Pancreas (tissue), 10 donors: ENCODE measurements at places on chromosomes 12 and 14. TPM values are rescaled to one million over a fixed set of nuclear protein-coding genes. Genes with fewer than 3 reads are reported as not detected.

DNA sequence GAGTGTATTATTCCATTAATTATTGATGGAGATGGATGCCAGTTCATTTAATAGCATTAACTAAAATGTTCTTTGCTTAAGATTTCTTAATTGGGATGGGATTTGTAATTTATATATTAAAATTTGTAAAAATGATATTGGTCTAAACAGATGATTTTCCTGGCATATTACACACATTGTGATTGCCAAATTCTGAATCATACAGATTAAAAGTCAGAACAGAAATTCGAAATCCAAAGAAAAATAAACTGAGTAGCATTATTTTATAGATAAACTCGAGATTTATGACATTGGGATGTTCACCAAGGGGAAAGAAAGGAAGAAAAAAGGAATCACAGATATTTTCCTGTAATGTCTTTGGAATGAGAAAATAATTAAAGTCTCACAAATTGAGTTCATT, 481.1 kb downstream of the CCER1 start:
- DNase-seq: no peak

The VRTN gene
- not detected for polyA plus RNA-seq

- DNase-seq: no peak
These were observed 58.3 kb downstream of the CEP83 start for GRCh38 chr12:94401326-94401725.

- DNase-seq: no peak
These were observed 107.1 kb upstream of the SLCO1C1 start for GRCh38 chr12:20588042-20588441.

DNA sequence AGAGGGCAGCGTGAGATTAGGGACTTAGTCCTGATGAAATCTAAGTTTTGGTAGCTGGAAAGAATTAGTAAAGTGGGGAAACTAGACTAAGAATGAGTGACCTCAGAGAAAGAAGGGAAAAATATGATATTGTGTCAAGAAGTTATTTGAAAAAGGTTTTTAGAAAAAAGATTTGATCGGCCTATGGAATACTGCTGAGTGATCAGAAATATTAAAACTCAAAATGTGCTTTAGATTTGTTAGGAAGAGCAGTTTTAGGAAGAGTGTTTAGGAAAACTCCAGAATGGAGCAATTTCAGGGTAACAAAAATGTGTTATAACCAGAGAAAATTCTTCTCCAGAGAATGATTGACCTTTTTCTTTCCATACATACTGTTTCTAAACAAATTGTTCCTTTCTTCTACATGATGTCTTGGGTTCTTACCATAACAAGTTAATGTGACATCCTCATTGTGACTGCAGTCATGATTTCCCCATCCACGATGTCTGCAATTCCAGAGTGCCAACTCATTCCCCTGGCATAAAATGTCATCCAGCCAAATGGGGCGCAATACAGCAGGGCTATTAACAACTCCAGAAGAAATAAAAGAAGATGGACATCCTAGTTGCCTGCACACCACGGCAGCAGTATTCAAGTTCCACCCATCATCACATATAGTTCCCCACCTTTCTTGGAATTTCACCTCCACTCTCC, 11.8 kb downstream of the CD163L1 start:
- DNase-seq: no peak

GRCh38 chr14:56247495-56248200, 129.4 kb downstream of the PELI2 start:
- DNase-seq: no peak

The HVCN1 gene
- 2.0 TPM for polyA plus RNA-seq

GRCh38 chr14:75566321-75566720, 12.1 kb upstream of the FLVCR2 start:
- DNase-seq: no peak

DNA sequence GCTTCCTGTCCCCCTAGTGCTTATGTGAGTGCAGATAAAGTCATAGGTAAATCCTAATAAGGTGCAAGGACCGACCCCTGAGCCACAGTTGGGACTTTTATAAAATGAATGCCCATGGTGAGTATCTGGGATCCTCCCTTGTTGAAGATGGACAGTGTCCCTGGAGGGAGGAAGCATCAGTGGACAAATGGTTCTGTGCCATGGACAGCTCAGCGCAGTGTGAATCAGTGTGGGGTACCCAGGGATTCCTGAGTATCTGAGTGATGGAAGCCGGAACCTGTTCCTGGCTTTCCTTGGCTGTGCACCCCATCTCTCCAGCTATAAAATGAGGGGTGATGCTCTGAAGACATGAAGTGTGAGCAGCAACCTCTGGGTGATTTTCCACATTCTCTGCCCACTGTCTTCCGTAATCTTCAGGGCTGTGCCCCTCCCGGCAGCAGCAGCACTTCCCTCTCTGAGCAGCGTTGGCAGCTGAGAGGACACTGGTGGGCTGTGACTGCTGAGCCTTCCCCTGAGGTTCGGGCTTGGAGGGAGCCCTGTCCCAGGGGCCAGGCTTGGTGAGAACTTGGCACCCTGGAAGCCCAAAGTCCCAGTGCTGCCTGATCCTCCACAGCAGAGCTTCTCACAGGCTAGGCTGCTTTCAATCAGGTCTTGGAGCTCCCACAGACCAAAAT, 25.0 kb downstream of the VCPKMT start:
- DNase-seq: no peak

DNA sequence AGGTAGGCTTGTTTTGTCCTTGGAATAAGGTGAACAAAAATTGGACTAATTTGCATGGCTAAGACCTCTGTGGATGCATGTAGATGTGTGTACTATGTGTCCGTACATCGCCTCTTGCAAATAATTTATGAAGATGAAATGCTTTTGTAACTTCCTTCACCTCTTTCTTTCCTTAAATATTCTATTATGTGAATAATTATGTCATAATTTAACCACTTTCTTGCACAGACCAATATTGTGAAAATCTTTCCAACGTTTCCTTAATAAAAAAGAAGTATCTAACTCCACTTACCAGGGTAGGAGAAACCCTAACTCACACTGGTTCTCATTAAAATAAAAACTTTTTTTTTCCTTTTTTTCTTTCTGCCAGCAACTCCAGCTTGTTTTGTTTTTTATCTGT, 4.0 kb downstream of the NANOG start:
- DNase-seq: no peak

The CLEC4C gene
- polyA plus RNA-seq: not detected
